Stimulated activated CD8-positive, alpha-beta memory T cell treated with anti-CD3 and anti-CD28 coated beads, Interleukin-4, amount 100 ng/mL, for 1 hour (primary cell): ENCODE measurements at places on chromosomes 5 and 9.

DNA sequence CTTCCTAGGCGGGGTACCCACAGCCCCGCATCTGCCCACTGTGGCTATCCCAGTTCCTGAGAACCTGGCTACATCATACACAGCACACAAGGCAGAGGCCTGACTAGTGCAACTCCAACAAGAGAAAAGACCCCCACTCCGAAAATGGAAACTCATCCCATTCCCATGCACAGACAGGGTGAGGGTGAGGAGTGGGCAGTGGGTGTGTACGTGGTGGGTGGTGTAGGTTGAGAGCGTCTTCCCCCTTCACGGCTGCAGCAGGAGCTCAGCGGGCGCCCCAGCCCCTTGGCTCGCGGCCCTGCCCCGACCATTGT lies 501 bp upstream of the MAP1B start:
- DNase-seq = no peak

DNA sequence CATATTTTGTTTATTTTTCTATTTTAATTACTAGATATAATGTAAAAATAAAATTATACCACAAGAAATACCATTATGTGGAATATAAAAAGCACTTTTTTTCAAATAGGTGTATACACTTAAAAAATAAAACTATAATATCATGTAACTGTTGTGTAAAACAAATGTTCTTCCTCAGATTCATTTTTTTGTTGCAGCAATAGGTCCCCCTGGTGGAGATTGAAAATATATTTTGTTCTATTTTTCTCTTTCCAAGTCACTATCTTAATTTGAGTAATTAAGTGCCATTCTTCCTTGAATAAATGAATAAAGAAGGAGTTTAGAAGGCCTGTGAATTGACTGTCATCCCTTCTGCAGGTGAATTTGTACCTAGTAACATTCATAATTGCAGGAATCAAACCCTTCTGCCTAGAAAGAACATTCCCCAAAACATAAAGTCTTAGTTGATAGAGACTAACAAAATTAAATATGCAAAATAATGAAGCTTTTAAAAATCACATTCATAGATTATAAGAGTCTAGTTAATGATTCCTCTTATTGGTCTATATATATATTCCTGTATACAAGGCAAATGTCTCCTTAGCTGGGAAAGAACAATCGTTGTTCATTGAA lies 23.4 kb downstream of the CETN3 start:
- DNase-seq = no peak

DNA sequence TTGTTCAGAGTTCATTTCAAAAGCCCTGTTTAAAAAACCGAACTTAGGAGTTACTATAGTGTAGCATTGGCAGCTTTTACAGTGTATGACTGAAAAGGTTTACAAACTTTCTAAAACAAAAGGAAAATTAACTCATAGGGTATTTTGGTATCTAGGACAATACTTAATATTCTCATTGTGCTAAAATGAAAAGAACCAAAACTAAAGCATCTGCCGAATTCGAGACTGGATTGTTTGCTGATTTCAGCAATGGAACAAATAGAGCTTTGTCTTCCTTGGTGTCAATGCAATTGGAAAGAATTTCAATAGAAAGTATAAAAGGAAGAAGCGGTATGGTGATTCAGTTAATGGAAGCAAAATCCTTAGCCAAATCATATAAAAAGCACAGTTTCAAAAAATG lies 254.1 kb downstream of the SLF1 start:
- no peak for DNase-seq

GRCh38 chr9:107636571-107637381 lies 147.2 kb upstream of the KLF4 start:
- DNase-seq = no peak

- no peak for DNase-seq
Measured at GRCh38 chr5:36301858-36302603, at the start of gene RANBP3L. RANBP3L (minus strand) TSS chr5:36301902; CDS start chr5:36301416, 486 bp downstream.

- no peak for DNase-seq
Measured at GRCh38 chr5:104551628-104552027, 989.0 kb upstream of the NUDT12 start.

GRCh38 chr9:37430841-37431597 lies 8.5 kb downstream of the GRHPR start:
- DNase-seq = no peak

GRCh38 chr5:23139338-23140171 lies 286.4 kb upstream of the CDH12 start:
- DNase-seq = no peak

- no peak for DNase-seq
Measured at GRCh38 chr5:95660060-95660459, 13.5 kb downstream of the RFESD start.

- DNase-seq = no peak
Measured at GRCh38 chr5:60586307-60586901, 113.6 kb downstream of the DEPDC1B start.

DNA sequence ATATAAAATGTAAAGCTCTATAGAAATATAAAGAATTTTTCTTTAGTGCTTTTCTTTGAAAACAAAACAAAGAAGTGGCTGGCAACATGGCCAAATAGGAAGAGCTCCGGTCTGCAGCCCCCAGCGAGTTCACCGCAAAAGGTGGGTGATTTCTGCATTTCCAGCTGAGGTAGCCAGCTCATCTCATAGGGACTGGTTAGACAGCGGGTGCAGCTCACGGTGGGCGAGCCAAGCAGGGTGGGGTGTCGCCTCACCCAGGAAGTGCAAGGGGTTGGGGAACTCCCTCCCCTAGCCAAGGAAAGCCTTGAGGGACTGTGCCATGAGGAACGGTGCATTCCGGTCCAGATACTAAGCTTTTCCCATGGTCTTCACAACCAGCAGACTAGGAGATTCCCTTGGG lies 21.0 kb upstream of the TIMD4 start:
- DNase-seq = no peak

GRCh38 chr5:132667761-132668705 lies 5.8 kb upstream of the IL4 start:
- no peak for DNase-seq

DNA sequence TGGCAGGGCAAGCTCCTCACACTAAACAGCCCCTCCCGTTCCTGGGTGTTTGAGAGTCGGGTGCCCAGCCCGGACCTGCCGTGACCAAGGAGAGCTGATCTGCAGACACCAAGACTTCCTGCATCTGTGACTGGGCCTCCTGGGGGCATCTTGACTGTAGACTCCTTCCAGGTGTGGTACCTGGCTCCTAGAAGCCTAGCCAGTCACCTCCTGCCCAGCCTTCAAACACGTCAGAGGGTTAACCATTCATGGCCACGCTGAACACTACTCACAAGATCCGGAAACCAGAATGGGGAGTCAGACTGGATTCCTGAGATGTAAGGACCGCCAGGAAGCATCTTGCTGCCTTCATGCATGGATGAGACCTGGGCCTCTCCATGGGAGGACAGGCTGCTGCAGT lies 3.7 kb upstream of the LCN2 start:
- DNase-seq = no peak

- DNase-seq = no peak
Measured at GRCh38 chr5:39774605-39775004, 349.8 kb upstream of the DAB2 start.

DNA sequence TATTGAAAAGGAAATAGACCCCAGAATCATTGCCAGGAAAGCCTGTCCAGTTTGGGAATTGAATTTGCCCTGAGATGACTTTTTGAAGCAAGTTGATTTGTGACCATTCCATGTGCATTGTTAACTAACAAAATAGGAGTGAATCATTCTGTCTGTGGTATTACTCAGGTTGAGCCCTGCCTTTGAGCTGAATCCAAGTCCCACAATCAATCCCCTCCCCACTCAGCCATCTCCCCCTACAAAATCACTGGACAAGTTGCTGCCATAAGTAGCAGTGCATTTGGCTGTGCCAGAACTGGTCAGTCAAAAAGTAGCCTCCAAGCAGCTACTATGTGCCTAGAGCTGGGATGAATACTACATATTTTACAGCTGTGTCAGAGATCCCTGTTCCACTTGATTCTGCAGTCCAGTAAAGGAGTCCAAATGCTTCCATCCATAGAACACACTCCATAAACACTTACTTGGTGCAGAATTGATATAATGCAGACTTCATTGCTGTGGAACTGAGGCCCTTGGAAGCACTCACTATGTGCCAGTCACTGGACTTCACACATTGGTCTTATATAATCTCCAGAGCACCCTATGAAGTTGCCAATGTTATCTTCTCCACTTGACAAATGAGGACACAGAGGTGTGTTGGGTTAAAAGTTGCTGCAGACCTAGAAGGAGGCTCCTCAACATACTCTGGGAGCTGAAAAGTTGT lies 96.1 kb downstream of the ZNF462 start:
- DNase-seq = no peak

DNA sequence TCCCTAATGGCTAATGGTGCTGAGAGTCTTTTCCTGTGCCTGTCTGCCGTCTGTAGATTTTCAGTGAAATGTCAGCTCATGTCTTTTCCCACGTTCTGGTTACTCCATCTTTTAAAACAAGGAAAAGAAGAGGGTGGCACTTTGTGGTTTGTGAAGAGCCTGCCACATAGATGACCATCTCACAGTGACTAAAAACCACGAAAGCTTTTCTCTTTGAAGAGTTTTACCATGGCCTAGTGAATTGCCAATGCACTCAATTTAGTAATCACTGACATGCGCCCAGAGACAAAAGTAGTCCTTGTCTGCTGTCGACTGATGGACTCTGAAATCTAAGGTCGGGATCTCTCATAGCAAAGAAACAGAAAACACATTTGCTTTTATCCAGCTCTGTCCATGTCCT lies 50.4 kb downstream of the SPATA31C2 start:
- no peak for DNase-seq

DNA sequence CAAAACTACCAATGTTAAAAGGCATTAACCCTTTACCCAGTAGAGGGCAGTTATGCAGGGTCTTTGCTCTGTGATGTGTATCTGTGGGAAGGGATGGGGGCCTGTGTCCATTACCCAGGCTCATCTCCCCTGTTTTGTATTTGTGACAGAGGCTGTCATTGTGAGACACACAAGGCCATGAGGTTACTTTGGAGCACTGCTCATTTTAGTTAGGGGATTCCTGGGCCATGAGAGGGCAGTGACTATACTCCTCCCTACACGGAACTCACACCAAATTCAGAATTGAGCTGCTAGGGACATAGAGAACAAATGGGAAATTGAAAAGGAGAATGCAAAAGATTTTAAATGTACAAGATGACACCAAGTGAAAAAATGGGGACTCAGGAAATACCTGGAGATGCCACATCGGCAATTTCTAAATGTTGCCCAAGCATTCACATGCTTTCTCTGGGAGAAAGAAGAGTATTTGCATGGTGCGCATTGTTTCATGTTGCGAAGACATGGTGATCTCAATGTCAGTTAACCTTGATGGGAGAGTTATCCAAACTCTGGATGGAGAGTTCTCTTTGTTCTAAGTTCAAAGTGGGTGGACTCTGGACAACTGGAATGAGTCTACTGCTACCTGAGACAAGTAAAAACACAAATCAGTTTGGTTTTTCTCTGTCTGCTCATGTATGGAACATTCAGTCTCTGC lies 32.5 kb downstream of the C9orf152 start:
- DNase-seq = no peak

DNA sequence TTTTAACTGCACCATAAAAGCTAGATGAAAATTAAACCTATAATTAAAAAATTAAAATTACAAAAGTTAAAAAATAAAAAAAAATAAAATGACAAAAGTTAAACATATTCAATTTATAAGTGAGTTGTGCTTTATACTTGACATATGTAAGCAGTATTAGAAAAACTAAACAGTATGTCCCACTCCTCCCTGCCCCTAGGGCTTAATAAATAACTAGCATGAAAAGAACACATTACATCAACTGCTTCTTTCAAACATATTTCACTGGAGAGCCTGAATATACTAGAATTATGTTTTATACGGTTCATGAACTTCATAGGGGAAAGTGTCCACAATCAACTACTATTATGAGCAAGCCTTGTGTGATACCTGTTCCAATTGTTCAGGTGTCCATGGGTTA lies 47.6 kb downstream of the ECPAS start:
- no peak for DNase-seq

- DNase-seq = no peak
Measured at GRCh38 chr5:159215886-159216285, 6.5 kb upstream of the RNF145 start.

DNA sequence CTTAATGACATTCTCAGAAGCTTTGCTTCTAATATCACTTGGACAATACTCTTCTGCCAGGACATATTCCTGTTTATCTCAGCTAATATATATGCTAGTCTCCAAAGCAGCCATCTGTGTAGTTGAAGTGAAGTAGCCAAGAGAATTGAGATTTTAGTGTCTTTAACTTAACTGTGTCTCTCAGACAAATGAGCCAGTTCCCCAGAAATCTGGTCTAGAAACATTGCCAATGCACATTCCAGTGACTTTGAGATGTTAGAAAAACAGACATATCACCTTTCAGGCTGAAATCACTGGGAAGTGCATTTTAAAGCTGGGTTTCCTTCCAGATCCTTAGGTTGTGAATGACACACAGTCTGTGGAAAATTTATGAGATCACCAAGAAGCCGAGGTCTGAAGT lies 114.6 kb downstream of the MTX3 start:
- DNase-seq = no peak

- DNase-seq = no peak
Measured at GRCh38 chr5:177333420-177334154, 17.9 kb downstream of the LMAN2 start.
